ENCODE measurements at places on chromosomes 2 and 18.
A peak's percentile ranks its signal among the peaks of the same experiment; 100 is the strongest.

GRCh38 chr2:66446941-66447340, 12.0 kb downstream of the MEIS1 start:
- H3K4me3 ChIP-seq, result no peak overlapping the region
- no peak for DNase-seq
- H3K4me1 ChIP-seq, result no peaks in the 10 kb centered on the region
- H3K36me3 ChIP-seq, result peaks cover 4% of the 10 kb centered on the region
- peaks cover 8% of the 10 kb centered on the region for H3K27me3 ChIP-seq
- no peak overlapping the region for H3K27ac ChIP-seq

GRCh38 chr2:118857677-118858484, 10.4 kb upstream of the EN1 start:
- H3K27me3 ChIP-seq, result peaks cover 19% of the 10 kb centered on the region
- no peak for DNase-seq
- H3K4me1 ChIP-seq, result peaks cover 18% of the 10 kb centered on the region
- H3K27ac ChIP-seq, result no peak overlapping the region
- H3K4me3 ChIP-seq, result no peak overlapping the region

DNA sequence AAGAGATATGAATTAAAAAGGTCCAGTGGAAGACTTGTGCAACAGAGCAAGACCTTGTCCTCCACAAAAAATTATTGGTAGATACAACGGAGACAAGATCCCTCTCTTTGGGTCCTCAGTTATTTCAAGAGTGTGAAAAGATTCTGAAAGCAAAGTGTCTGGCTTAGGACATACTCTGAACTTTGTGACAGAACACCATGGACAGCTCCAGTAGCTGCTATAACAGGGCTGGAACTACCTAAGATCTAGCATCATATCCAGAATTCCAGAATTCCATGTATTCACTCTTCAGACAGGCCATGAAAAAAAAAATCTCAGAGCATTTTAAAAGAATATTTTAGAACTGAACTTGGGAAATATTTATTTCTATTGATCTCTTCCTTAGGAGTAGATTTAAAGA, 74.8 kb upstream of the ZBTB14 start:
- no peaks in the 10 kb centered on the region for H3K4me1 ChIP-seq
- H3K36me3 ChIP-seq, result no peaks in the 10 kb centered on the region
- H3K27ac ChIP-seq, result no peak overlapping the region
- H3K27me3 ChIP-seq, result peaks cover 3% of the 10 kb centered on the region
- no peak for DNase-seq

- DNase-seq, result no peak
- no peaks in the 10 kb centered on the region for H3K4me1 ChIP-seq
- H3K36me3 ChIP-seq, result no peaks in the 10 kb centered on the region
- H3K4me3 ChIP-seq, result no peak overlapping the region
- no peak overlapping the region for H3K27ac ChIP-seq
These were observed 195.3 kb downstream of the SMAD2 start for GRCh38 chr18:47735041-47735702.

GRCh38 chr2:217980036-217980435, 22.8 kb downstream of the TNS1 start:
- H3K4me1 ChIP-seq, result no peaks in the 10 kb centered on the region
- H3K27ac ChIP-seq, result no peak overlapping the region
- H3K36me3 ChIP-seq, result no peaks in the 10 kb centered on the region
- H3K4me3 ChIP-seq, result no peak overlapping the region
- H3K27me3 ChIP-seq, result no peaks in the 10 kb centered on the region
- DNase-seq, result no peak

- H3K27me3 ChIP-seq, result peaks cover 8% of the 10 kb centered on the region
- H3K27ac ChIP-seq, result peak overlapping the region; percentile 96
- H3K4me3 ChIP-seq, result peak overlapping the region; percentile 84
These were observed 13.9 kb upstream of the SMCHD1 start for GRCh38 chr18:2641638-2642037.

- no peak overlapping the region for H3K4me3 ChIP-seq
- H3K27ac ChIP-seq, result no peak overlapping the region
- DNase-seq, result no peak
- peaks cover 37% of the 10 kb centered on the region for H3K4me1 ChIP-seq
- peaks cover 5% of the 10 kb centered on the region for H3K36me3 ChIP-seq
These were observed 82.7 kb upstream of the SLC39A10 start for GRCh38 chr2:195574312-195574711.

- H3K27ac ChIP-seq, result no peak overlapping the region
- H3K4me1 ChIP-seq, result peaks cover 10% of the 10 kb centered on the region
- H3K36me3 ChIP-seq, result no peaks in the 10 kb centered on the region
- DNase-seq, result no peak
- peaks cover 11% of the 10 kb centered on the region for H3K27me3 ChIP-seq
- H3K4me3 ChIP-seq, result no peak overlapping the region
These were observed 70.8 kb downstream of the TNS1 start for GRCh38 chr2:217931846-217932560.

- no peak for DNase-seq
- H3K27ac ChIP-seq, result peak overlapping the region; percentile 93
- H3K4me1 ChIP-seq, result peaks cover 89% of the 10 kb centered on the region
- no peaks in the 10 kb centered on the region for H3K36me3 ChIP-seq
- peaks cover 4% of the 10 kb centered on the region for H3K27me3 ChIP-seq
- peak overlapping the region; percentile 49 for H3K4me3 ChIP-seq
These were observed 161.0 kb upstream of the ID2 start for GRCh38 chr2:8520791-8521344.

- no peaks in the 10 kb centered on the region for H3K27me3 ChIP-seq
- no peaks in the 10 kb centered on the region for H3K4me1 ChIP-seq
- H3K4me3 ChIP-seq, result no peak overlapping the region
- DNase-seq, result no peak
- H3K36me3 ChIP-seq, result no peaks in the 10 kb centered on the region
These were observed 622.6 kb downstream of the EPHA4 start for GRCh38 chr2:220949466-220949865.

GRCh38 chr2:223877721-223878410, 40.5 kb upstream of the AP1S3 start:
- H3K4me1 ChIP-seq, result peaks cover 10% of the 10 kb centered on the region
- peak overlapping the region; percentile 37 for H3K27ac ChIP-seq
- peaks cover 50% of the 10 kb centered on the region for H3K36me3 ChIP-seq
- no peak overlapping the region for H3K4me3 ChIP-seq

- no peak for DNase-seq
- no peaks in the 10 kb centered on the region for H3K36me3 ChIP-seq
- peaks cover 33% of the 10 kb centered on the region for H3K4me1 ChIP-seq
- H3K27ac ChIP-seq, result no peak overlapping the region
These were observed 1.7 kb downstream of the HOXD8 start for GRCh38 chr2:176130957-176131847.

All from immature natural killer cell (primary cell).